ENCODE measurements at places on chromosomes 7 and 10.

GRCh38 chr7:22696541-22697228 lies 30.3 kb upstream of the IL6 start:
- DNase-seq = no peak

GRCh38 chr7:140635345-140635744 lies 5.3 kb downstream of the DENND2A start:
- DNase-seq = no peak

DNA sequence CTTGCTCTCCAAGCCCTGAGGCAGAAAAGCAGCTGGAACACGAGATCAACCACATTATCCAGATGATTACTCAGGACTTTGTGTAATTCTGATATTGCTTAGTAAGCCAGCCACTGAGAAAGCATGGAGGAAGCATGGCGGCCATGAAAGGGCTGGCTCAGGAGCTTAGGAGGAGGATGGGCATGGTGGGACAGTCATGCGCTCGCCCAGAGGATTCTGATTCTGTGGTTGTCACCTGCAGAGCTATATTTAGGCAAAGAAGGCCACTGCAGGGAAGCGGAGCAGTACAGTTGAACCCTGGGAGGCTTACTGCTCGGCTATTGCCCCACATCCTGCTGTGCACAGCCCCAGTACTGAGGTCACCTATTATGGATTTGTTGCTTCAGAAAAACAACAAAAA lies 128.8 kb upstream of the DNAJB12 start:
- DNase-seq = no peak

DNA sequence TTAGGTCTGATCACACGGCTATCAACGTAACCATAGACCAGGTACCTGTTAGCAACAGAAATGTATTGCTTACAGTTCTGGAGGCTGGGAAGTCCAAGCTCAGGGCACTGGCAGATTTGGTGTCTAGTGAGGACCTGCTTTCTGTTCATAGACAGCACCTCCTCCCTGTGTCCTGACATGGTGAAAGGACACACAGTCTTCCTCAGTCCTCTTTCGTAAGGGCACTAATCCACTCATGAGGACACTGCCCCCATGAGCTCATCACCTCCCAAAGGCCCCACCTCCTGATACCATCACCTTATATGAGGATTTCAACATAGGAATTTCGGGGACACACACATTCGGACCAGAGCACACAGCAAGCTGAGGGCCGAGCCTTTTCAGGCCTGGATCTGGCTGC lies 71.4 kb upstream of the BTBD16 start:
- no peak for DNase-seq

GRCh38 chr7:2821161-2821841 lies 22.8 kb downstream of the GNA12 start:
- no peak for DNase-seq

Measured in stimulated activated CD8-positive, alpha-beta memory T cell treated with anti-CD3 and anti-CD28 coated beads, Interleukin-7, amount 100 ng/mL, for 4 hours (primary cell).